LNCaP clone FGC (cell line): ENCODE measurements at places on chromosomes 1 and 21.

GRCh38 chr1:213724640-213725536 is 262.9 kb upstream of the PROX1 start:
- DNase-seq = peak; percentile 1

DNA sequence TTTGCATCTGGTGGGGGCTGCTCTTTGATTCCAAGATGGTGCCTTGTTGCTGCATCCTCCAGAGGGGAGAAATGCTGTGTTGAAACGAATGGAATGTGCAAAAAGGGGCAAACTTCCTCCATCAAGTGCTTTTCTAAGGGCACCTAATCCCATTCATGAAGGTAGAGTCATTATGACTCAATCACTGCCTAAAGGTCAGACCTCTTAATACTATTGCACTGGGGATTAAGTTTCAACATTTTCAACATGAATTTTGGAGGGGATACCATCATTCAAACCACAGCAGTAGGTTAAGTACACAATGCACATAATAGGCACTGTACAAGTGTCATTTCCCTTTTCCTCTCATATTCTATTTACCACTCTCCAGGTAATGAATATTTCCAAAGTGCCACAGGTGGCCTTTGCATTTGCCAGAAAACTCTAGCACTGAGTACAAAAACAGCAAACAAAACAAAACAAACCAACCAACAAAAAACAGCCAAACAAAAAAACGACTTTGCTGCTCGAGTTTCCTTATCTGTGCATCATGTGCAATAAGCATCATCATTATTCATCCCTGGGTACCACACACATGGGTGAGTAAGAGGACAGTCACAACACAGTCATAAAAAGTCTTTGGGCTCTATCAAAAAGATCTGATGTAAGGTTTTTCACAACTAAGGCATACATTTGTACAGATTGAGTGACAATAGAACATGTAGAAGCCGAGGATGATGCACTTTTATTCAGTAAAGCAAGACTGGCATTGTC is 42.5 kb downstream of the IFI44 start:
- DNase-seq = no peak

DNA sequence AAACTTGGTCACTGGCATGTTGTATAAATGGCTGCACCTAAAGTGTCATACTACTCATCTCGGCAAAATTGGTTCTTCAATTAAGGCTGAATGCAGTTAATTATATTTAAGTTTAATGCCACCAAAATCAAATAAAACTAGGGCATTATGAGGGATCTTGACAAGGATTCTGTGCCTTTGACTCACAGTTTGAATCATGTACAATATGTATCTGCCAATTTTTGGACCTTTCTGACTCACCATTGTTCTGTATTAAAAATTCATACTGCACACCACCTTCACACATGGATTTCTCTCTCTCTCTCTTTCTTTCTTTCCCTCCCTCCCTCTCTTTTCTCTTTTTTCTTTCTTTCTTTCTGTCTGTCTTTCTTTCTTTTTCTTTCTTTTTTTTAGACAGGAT is 14.1 kb upstream of the STXBP3 start:
- DNase-seq = no peak

GRCh38 chr1:38243106-38243505 is 196.5 kb upstream of the POU3F1 start:
- no peak for DNase-seq

- DNase-seq = no peak
These were observed 242.2 kb upstream of the ADGRL2 start for GRCh38 chr1:81558291-81559076.

GRCh38 chr21:46226920-46227599 is 1.5 kb downstream of the LSS start:
- DNase-seq = no peak

- DNase-seq = no peak
These were observed 7.5 kb upstream of the ASH1L start for GRCh38 chr1:155569988-155570592.

DNA sequence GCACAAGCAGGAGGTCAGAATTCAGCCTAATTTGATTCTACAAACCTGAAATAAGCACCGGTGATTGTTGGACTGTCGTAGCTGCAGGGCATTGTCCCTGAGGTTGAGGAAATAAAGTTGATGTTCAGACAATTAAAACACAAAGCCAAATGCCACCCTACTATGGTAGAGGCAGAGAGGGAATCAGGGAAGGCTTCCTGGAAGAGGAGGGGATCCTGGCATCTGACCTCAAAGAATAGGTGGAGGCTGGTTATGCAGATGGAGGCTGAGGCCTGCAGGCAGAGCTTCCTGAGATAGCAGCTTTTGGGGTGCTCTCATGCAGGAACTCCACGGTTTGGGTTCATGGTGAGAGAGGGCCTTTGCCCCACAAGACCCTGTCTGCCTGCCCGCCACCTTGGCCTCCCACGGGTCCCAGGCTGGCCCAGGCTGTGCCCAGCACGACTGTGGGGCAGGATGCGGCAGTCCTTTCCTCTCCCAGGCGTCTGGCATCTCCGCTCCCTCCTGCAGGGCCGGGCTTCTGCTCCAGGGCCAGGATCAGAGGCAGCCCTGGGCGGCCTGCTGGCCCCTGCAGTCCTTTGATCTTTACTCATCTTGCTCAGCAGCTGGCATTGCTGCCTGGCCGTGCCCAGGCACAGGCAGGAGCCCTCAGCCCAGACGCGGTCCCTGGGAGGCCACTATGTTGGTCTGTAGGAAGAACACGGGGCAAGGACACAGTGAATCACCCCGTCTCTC is 134.1 kb upstream of the VAMP3 start:
- no peak for DNase-seq

GRCh38 chr1:65955503-65955902 is 162.8 kb downstream of the PDE4B start:
- DNase-seq = no peak

DNA sequence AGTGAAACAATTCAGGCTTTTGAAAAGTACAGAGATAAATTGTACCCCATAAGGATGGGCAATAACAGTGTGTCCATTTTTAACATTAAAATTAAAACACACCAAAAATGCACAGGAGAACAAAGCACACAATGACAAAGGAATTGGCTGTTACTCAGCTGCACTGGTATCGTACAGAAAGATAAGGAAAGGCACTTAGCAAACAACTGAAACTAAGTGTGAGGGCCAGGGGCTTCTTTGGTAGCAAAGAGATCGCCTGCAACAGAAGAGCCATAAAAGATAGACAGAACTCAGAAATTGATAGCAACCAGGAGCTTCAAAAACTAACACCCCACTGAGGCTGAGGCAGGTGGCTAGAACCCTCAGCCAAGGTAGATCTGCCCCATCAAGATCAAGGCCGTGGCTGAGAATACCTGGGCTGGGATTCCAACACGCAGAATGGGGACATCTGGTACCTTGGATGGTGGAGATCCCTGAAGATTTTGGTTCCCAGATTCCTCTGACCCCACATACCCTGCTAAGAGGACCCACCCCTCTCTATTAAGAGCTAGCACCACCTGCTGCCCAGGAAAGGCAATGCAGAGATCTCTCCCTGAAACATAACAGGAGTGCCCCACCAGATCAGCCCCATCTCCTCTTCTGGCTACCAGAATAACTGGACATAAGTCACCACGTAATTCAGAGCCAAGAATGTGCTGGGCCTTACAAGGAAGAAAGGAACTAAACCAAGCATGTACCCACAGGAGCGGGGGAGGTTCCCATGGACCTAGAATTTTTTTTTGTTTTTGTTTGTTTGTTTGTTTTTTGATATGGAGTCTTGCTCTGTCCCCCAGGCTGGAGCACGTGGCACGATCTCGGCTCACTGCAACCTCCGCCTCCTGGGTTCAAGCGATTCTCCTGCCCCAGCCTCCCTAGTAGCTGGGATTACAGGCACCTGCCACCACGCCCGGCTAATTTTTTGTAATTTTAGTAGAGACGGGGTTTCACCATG is 16.2 kb downstream of the PLEKHO1 start:
- no peak for DNase-seq

GRCh38 chr21:17866590-17866989 is 47.4 kb upstream of the C21orf91 start:
- DNase-seq = no peak

- DNase-seq = peak; percentile 38
These were observed 34.9 kb upstream of the SCYL3 start for GRCh38 chr1:169928438-169929209.

GRCh38 chr1:28792644-28793121 is 19.3 kb upstream of the OPRD1 start:
- no peak for DNase-seq

DNA sequence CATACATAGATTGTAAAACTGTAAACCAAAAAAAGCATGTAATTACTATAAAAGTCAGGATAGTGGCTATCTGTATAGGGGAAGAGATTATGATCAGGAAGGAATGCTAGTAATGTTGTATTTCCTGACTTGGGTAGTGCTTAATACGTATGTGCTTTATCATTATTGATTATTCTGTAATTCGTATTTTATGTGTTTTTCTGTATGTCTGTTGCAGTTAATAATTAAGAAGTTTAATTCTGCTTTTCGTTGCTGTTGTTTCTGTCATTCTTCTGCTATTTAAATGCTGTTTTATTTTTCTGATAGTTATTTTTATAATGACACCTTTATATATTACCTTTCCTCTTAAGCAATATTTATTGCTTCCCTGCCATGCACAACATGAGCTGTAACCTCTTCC is 29.3 kb upstream of the TRIM33 start:
- no peak for DNase-seq

- DNase-seq = no peak
These were observed 10.1 kb upstream of the SLAMF9 start for GRCh38 chr1:159964144-159964543.

DNA sequence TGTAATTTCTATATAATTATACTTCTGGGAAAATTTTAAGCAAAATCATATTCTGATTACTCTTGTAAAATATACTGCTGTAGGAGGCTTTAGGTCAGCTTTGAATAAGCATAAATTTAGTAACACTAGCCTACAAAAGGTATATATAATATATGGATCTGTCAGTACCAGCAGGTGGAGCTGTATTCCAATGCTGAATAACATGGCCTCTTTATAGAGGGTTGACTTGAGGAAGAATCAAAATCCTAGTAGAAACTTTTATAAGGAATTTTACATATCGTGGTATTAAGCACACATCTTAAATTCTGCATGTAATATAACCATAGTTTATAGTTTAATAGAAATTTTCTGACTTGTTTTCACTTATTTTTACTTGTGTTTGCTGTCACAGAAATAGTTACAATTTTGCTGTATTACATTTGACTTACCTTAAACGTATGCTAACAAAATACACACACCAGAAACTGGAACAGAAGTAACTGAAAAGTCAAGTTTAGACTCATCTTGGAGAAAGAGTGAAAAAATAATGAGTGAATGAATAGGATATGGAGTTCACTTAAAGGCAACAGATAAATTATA is 79.3 kb downstream of the HMCN1 start:
- peak; percentile 8 for DNase-seq

DNA sequence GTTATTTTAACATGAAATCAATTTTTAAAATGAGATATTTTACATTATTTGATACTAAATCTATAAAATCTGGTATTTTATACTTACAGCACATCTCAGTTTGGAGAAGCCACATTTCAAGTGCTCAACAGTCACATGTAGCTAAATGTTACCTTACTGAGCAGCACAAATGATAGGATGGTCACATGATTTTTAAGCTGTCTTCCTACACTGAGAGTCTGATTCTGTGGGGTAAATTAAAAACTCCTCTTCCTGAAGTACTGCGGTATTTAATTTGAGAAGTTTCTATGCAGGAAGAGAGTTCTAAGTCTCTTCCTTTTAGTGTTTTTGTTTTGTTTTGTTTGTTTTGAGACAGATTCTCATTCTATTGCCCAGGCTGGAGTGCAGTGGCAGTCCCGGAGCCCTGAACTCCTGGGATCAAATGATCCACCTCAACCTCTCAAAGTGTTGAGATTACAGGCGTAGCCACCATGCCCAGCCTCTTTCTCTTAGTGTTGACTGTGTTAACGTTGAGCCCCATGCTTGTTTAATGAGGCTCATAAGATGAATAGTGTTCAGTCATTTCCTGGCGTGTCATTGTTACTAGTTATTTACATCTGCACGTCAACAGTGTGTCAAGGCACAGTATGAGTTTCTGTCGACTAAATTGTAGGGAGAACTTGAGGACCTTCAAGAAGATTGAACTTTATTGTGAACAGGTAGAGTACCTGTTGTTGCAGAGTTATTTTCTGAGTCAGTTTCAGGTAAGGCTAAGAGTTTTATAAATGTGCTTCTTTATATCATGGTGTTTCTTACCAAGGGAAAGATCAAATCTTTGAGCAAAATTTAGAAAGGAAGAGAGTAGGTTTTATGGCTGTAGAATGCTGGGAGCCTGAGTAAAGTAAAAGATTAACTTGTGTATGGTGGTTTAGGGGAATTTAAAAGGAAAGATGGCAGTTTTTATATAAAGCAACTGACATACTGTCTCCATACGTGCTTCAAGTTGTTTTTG is 3.3 kb downstream of the CNST start:
- DNase-seq = no peak

GRCh38 chr1:53291574-53291973 is 36.3 kb downstream of the LRP8 start:
- DNase-seq = no peak

GRCh38 chr1:215986401-215986800 is 419.3 kb downstream of the KCTD3 start:
- DNase-seq = no peak

DNA sequence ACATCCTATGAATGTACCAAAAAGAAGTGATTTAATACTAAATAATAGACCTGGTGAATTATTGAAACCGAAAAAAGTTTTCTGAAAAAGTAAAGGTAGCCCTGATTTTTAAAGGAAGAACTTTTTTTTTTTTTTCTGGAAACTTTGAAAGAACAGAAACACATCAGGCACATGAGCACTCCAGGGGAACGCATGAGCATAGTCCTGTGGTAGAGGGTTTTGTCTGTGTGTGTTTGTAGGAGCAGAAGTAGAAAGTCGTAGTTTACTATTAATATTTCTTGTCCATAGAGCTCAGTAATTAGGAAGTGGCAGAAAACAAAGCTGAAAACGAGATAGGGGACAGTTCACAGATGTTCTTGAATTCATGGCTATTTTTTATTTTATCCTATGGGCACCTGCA is 1175.9 kb upstream of the B3GALT2 start:
- no peak for DNase-seq

DNA sequence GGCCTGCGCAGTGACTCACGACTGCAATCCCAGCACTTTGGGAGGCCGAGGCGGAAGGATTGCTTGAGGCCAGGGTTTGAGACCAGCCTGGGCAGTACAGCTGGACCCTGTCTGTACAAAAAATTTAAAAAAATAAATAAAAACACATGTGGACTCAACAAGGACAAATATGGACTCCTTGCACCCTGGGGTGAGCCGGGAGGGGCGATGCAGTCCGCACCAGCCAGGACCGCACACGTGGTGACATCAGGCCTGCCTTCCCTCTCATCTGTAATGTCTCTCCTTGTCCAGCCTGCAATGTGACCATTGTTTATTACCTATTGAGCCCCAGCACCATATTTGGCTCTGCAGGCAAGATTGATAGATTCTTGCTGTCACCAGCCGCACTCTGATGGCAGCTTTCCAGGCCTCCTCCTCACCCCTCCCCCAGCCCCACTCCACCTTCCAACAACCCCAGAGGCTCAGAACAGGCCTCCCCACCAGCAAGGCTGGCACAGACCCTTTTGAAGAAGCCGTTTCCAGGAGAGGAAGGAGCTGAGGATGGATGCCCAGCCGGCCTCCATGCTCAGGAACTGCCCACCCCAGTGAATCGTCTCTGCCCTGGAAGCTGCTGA is 55.2 kb downstream of the IRF2BP2 start:
- DNase-seq = no peak

- no peak for DNase-seq
These were observed 164.6 kb downstream of the DNM3 start for GRCh38 chr1:172005856-172006255.
